ENCODE measurements at places on chromosomes 7 and 10. TPM values are rescaled to one million over a fixed set of nuclear protein-coding genes. Genes with fewer than 3 reads are reported as not detected.

Gene AGAP6
- 2.0 TPM for total RNA-seq

Gene SLC35G1
- 3.7 TPM for total RNA-seq

Gene KAZALD1
- total RNA-seq: 18.2 TPM

Gene NPY4R
- total RNA-seq: 1.1 TPM

Gene AEBP1
- 15.5 TPM for total RNA-seq

Gene PSPH
- total RNA-seq: 80.5 TPM

Gene CAMK2B
- 0.09 TPM for total RNA-seq

Gene STEAP4
- 4.6 TPM for total RNA-seq

Gene FAM237B
- total RNA-seq: not detected

Gene HABP2
- not detected for total RNA-seq

Gene TMEM270
- not detected for total RNA-seq

Gene LRMDA
- 1.1 TPM for total RNA-seq

Gene SUN3
- not detected for total RNA-seq
